Retinal pigment epithelial cell (primary cell): ENCODE measurements at places on chromosomes 11 and 22.

DNA sequence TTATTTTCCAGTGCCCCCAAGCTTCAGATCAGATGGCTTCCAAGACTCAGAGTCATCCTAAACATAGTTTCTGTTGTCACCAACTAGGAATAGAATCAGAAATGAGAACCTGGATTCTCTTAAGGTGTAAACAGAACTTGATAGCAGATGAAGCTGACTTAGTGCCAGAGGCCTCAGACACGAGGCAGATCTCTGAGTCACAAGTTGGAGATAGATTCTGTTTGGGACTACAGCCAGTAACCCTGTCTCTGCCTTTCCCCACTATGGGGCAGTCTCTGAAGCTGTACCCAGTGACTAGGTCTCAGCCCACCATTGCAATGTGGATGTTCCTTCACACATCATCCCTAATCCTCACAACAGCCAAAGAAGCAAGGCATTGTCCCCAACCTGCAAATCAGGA is 25.4 kb downstream of the NEU3 start:
- DNase-seq = peak; percentile 34

GRCh38 chr11:75770102-75770501 is 1.5 kb downstream of the DGAT2 start:
- no peak for DNase-seq

DNA sequence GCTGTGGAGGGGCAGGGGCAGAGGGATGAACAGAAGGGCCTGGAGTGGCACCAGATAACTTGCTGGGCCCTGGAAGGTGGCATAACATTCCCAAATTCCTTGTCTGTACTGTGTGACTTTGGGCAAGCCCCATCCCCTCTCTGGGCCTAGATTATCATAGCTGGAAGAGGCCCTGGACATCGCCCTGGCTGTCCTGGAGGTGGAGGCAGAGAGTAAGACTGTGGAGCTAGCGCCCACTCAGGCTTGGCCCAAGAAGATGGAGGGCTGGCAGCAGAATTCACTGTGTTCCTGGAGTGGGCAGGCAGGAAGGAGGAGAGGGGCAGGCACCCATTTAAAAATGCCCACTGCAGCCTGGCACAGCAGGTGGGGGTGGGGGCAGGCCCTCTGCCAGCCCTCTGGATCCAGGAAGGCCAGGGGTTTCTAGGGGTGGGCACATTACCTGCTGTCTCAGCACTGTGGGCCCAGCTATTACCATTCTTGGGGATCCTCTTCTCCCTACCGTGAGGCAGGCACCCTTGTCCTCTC is 22.6 kb downstream of the ARHGEF17 start:
- DNase-seq = no peak

DNA sequence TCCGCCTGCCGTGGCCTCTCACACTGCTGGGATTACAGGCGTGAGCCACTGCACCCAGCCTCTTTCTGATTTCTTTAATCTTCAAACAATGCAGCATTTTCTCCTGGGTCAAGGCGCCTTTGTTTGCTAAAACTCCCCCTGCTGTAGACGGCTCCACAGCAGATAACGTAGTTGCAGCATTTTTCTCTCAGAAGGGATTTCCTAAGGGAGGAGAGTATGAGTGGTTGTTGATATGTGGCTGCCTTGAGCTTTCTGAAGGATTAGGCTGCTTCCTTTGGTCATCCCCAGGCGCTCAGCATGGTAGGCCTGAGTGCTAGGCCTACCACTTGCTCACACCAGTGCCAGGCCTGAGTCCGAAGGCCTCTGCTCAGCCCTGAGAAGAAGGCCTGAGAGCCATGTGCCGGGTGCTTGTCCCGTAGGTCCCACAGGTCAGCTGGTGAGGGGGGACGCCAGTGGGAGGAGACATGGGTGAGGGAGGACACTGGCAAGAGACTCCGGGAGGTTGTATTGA is 18.1 kb downstream of the SMARCB1 start:
- DNase-seq = peak; percentile 61

DNA sequence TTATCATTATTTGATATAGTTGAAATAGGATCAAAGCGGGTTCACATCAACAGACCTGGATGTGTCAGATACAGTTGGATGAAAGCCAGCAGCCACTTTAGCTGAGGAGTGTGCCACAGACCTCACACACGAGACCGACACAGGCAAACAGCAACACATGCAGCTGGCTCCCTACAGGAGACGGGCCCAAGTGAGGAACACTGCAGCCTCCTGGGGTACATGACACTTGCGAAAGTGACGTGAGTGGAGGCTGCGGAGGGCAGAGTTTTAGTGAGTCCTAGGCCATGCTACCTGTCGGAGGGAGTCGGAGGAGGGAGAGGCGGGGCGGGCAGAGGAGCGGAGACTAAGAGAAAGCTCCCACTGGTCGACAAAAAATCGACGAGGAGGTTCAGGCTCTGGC is 100.9 kb upstream of the BID start:
- DNase-seq = no peak

DNA sequence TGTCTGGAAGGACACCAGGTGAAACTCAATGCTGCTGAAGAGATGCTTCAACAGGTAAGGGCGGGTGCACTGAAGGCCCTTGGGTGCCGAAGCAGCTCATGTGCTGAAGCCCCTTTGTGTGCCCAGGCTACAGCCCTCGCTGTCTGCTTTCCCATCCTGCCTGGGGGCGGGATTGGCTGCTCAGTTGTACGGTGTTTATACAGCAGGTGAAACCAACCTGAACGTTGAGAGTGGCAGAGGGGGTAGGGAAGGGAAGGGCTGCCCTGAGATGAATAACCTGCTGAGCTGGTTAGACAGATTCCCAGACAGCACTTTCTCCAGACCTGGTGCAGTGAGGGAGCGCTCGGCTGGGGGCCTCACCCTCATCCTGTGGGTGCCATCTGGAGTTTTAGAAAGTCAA is 75.7 kb downstream of the CYB5R2 start:
- DNase-seq = no peak

- peak; percentile 64 for DNase-seq
These were observed 2.4 kb downstream of the HPS4 start for GRCh38 chr22:26481112-26481693.

- no peak for DNase-seq
These were observed 3.1 kb downstream of the DMC1 start for GRCh38 chr22:38566726-38567504.

- no peak for DNase-seq
These were observed 387.3 kb upstream of the B3GAT1 start for GRCh38 chr11:134799386-134799785.

- peak; percentile 45 for DNase-seq
These were observed 2.7 kb upstream of the ARHGAP42 start for GRCh38 chr11:100684101-100685065.

DNA sequence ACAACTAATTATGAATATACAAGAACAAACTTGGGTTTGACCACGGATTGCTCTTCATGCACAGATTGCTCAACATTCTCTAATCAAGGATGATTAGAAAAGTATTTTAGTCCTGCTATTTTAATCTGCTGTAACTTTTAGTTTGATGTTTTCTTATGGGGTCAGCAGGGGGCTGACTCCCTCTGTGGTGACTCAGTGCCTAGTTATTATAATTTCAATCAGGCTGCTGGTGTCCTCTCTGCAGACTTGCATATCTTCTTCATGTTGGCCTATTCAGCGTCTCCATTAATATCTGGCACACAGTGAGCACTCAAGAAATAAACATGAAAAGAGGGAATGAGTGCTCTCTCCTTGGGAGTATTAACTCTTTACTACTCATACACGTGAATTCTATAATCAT is 223.8 kb upstream of the DDI1 start:
- DNase-seq = peak; percentile 21

- no peak for DNase-seq
These were observed 20.6 kb upstream of the TPH1 start for GRCh38 chr11:18066626-18067025.

DNA sequence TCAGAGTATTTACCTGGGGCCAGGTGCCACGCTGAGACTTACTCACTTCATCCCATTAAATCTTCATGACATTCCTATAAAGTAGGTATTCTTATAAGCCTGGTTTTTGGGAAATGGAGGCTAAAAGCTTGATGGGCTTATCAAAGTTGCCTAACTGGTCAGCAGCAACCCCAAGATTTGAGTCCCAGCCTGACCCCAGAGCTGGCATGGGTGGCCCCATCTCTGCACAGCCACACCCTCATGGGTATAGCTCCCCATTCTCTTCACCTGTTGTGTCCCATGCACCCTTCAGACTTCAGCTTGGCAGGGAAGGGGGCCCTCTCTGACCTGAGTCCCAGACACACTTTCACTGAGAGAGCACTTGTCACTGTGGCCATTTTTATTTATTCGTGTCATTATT is 37.4 kb upstream of the TP53I11 start:
- no peak for DNase-seq

DNA sequence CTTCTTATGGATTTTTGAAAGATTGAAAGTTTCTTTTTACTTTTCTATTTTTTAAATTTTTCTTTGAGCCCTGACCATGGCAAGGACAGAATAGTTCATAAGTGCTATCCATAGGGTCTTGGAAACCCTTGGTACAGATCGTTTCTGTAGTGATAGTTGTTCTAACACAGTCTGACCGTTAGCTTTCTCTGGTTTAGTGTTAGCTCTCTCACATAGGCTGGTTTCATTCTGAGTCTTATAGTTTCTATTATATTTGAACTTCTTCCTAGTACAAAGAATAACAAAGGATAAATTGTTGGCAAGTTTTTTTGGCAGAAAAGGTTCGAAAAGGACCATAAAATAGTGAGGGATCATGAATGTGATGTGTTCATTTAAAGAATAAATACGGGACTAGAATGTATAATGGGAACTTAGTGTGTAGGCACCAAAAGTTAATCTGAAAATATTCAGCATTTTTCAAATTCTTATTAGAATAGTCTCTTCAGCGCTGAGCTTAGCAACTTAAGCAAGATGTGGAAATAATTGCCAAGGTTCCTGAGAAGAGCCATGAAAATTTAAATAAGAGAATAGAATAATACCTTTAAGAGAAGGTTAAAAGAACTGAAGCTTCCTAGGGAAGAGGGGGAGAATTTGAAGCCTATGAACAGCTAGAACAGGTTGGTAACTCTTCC is 24.1 kb downstream of the FDX1 start:
- DNase-seq = peak; percentile 63

DNA sequence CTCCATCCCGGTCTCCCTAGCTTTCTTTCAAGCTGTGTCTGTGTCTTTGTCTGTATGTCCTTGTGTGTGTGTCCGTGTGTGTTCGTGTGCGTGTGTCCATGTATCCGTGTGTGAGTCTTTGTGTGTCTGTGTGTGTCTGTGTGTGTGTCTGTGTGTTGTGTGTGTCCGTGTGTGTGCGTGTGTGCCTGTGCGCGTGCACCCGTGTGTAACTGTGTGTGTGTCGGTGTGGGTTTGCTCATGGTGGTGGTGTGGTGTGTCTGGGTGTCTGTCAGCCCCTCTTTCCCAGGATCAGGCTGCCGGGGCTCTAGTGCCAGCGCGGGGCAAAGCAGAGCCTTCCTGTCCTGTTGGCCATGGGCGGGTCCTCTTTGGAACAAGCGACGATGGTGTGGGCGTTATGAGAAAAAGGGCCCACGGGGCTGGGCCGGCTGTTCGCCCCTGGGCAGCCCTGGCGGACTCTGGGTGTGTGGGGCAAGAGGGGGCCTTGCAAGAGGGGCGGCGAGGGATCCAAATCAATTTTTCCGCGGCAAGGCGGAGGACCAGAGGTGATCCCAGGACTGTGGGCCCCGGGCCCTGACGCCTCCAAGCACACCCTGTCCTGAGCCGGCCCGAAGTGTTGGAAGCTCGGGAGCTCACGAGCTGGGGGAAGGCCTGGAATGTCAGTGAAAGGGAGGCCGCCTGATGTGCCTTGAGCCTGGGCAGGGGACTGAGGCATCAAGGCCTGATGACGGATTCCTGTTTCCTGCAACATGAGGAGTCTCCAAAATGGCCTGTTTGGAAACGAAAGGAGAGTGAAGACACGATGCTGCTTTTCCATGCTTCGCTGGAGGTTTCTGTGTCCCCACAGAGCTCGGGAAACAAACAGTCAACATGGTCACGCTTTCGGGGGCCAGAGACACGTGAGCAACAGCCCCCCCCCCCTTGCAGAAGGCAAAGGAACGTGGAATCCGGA is 3929.2 kb upstream of the OR11H1 start:
- DNase-seq = no peak
